Progenitor cell of endocrine pancreas (in vitro differentiated cells): ENCODE measurements at places on chromosomes 12 and 14.

DNA sequence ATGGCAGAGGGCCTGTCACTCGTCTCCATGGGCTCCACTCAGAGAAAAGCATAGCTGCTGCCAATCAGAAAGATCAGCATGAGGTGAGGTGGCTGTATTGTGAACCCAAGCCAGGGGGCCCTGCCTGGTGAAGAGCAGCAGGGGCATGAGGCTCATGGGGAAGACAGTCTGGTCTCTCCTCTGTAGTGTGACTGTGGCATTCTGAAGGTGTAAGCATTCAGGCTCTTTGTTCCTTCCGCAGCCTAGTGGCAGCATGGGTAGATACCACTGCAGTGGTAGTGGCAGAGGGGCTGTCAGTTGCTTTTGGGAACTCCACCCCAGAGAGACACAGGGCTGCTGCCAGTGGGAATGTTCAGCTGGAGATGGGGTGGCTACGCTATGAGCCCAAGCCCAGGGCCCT, 5.1 kb upstream of the CLEC4D start:
- no peak overlapping the region for H3K27ac ChIP-seq
- H3K4me3 ChIP-seq: no peak overlapping the region
- no peaks in the 10 kb centered on the region for H3K4me1 ChIP-seq

DNA sequence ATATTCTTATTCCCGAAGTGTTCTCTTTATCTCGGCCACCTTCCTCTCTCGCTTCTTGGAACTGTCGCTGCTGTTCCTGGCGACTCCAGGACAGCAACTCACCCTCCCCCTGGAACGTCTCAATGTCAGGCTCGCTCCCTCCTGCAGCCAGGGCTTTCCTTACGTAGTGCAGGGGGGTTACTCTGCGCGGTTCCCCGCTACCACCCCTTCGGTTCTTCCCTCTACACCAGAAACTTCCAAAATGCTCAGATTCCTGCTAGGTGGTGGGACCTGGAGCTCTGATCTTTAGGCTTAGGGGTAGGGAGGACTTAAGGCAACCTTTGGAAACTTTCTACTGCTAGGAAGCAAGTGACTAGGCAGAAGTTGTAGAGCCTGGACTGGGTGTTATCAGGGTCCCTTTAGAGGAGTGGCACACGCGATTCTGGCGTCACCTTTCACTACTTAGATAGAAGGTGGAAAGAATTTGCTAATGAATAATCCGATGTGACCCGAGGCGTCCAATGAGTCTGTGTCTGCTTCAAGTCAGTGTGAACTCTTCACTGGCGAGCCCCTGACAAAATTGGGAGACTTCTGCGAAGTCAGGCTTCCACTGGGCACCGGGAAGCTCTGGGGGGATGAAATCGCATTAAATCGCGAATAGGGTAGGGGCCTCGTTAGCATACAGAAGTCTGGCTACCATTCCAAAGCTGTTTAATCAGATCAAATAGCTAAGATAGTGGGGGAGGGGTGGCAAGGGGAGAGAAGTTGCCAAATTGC, 900 bp upstream of the DPF3 start:
- H3K27me3 ChIP-seq: peaks cover 73% of the 10 kb centered on the region
- H3K36me3 ChIP-seq: no peaks in the 10 kb centered on the region
- peak overlapping the region; percentile 85 for H3K4me3 ChIP-seq
- DNase-seq: no peak
- H3K27ac ChIP-seq: peak overlapping the region; percentile 21

DNA sequence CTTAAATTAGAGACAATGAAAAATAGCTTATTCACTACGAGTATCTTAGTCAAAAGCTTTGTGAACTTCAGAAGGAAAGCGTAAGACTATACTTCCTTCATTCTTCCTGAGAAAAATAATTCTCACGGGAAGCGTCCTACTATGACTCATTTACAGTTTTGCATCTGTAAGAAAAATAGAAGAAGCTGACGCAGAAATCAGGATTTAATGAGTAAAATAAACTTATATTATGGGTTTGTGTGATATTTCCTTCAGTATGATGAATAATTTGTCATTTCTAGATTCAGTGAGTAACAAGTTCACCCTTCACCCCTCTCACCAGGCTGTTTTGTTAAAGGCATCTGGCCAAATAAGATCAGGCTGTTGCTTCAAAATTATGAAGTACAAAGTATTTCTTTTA, 17.8 kb upstream of the PDE3A start:
- peaks cover 6% of the 10 kb centered on the region for H3K4me1 ChIP-seq
- no peaks in the 10 kb centered on the region for H3K27me3 ChIP-seq
- no peak for DNase-seq

DNA sequence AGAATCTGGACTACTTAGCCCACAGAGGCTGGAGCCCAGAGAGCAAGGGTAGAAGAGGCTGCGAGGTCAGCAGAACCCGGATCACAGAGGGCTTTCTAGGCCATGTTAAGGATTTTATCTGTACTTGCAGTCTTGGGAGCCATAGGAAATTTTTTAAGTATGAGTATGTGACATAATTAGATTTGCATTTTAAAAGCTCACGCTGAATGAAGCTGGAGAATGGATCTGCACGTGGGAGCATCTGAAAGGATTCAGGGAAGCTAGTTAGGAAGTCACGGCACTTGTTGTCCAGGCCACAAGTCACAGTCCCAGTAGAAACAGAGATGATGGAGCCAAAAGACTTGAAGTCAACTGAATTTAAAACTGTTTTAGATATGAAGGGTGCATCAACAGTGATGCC, 14.1 kb downstream of the CORO1C start:
- no peaks in the 10 kb centered on the region for H3K27me3 ChIP-seq
- H3K4me1 ChIP-seq: peaks cover 11% of the 10 kb centered on the region
- peaks cover 6% of the 10 kb centered on the region for H3K36me3 ChIP-seq
- H3K27ac ChIP-seq: no peak overlapping the region
- H3K4me3 ChIP-seq: no peak overlapping the region

DNA sequence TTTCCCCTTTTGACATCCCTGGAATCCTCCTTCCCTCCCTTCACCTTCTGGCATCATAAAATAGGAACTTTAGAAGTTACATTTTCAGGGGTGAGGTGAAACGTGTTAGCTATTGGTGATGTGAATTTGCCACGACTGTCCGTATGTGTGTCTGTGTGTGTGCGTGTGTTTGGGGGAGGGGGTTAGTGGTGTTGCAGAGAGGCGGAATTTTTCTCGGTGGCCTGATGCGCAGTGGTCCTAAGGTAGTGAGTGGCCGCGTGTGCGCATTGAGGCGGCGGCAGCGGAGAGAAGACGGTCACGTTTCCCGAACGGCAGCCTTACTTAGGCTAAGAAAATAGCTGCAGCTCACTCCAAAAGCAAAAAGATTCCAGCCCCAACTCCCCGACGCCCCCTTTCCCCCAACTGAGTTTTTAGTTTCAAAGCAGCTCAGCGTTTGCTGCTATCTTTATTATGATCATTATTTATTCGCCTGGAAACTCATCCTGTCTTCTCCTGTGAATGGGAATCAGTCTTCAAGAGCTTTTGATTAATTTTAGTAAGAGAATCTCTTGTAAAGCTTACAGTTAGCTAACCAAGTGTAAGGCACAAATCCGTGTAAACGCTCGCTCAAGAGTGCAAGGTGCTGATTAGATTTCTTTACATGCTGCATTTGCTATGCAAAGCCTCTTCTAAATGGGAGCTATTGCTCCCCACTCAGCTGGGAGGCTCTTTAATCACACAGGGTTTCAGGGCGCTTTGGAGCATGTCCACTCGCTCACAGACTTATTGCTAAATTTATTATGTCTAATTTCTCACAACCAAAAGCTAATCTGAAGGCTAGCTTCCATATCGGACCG, 4.7 kb downstream of the FLRT2 start:
- peak overlapping the region; percentile 73 for H3K27ac ChIP-seq
- peaks cover 14% of the 10 kb centered on the region for H3K36me3 ChIP-seq
- peaks cover 41% of the 10 kb centered on the region for H3K4me1 ChIP-seq
- no peak for DNase-seq
- peak overlapping the region; percentile 86 for H3K4me3 ChIP-seq

DNA sequence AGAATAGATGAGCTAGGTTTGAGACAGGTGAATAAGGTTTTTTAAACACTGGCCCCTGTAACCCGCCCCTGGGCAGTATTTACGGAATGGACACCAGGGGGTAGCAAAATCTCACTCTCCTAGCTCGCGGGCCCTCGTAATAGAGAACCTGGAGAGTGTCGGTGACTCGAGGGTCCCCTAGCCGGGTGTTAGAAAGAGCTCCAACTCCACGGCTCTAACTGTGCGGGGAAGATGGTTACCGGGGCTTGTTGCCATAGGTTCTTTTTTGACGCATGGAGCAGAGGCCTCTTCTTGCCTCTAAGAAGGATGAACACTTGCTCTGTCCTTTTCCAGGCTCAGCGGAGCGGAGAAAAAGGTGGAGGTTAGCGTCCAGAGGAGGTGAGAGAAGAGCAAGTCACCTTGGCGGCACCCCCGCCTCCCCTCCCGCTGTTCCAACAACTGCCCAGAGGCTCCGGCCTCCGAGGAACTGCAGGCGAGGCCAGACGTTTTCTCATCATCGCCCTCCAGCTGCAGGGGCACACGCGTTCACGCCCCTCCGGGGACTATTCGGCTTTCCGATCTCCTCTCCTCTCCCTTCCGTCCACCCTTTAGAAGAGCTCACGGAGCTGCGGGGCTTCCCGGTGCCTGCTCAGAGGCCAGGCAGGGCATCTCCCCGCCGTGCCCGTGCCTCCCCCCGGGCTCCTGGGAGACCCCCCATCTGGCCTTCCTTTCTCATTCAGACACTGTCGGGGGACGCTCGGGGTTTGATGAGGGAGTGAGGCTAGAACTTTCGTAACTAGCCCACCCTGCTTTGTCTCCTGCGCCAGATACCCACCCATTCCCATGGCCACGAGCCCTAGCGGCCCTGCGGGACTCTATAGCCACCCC, 1.4 kb upstream of the ARHGEF40 start:
- DNase-seq: peak; percentile 51
- peaks cover 22% of the 10 kb centered on the region for H3K27me3 ChIP-seq
- H3K27ac ChIP-seq: peak overlapping the region; percentile 84
- peak overlapping the region; percentile 81 for H3K4me3 ChIP-seq
- H3K36me3 ChIP-seq: peaks cover 5% of the 10 kb centered on the region

- peaks cover 19% of the 10 kb centered on the region for H3K36me3 ChIP-seq
- no peak overlapping the region for H3K4me3 ChIP-seq
- H3K4me1 ChIP-seq: peaks cover 10% of the 10 kb centered on the region
- no peak overlapping the region for H3K27ac ChIP-seq
- DNase-seq: no peak
- no peaks in the 10 kb centered on the region for H3K27me3 ChIP-seq
Measured at GRCh38 chr12:56271031-56271430, 4.3 kb downstream of the COQ10A start.
